ENCODE measurements at places on chromosomes 5 and 9. TPM values are rescaled to one million over a fixed set of nuclear protein-coding genes. Genes with fewer than 3 reads are reported as not detected.

The TTC23L gene
- 6.1 TPM for total RNA-seq

GRCh38 chr9:89375191-89375760 lies 57.0 kb downstream of the SECISBP2 start:
- no peak for DNase-seq

- DNase-seq, result no peak
These were observed 94.7 kb downstream of the NLN start for GRCh38 chr5:65816729-65817128.

GRCh38 chr5:43192558-43193180 lies 644 bp downstream of the NIM1K start:
- DNase-seq, result peak; percentile 75

Data from spinal cord (tissue), 10 donors.